Fibroblast of skin of abdomen (primary cell): ENCODE measurements at places on chromosomes 6 and 20.

- peak; percentile 12 for DNase-seq
Measured at GRCh38 chr6:111871725-111872400, 1.4 kb downstream of the FYN start.

DNA sequence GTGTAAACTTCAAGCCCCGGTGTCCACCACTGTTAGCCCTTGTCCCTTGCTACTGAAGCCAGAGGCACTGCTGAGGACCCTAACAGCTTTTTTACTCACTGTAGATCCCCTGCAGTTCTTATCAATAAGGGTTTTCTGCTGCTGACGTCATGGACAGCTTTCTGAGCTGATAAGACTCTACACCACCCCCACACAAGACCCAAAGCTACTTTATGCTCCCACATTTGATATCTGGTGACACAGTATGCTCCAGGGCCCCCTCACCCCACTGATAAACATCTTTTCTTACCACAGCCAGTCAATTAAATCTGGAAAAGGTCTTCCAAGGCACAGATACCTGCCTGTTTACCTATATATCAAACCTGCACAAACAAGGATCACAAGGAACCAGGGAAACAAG lies 65.3 kb downstream of the NUS1 start:
- no peak for DNase-seq

DNA sequence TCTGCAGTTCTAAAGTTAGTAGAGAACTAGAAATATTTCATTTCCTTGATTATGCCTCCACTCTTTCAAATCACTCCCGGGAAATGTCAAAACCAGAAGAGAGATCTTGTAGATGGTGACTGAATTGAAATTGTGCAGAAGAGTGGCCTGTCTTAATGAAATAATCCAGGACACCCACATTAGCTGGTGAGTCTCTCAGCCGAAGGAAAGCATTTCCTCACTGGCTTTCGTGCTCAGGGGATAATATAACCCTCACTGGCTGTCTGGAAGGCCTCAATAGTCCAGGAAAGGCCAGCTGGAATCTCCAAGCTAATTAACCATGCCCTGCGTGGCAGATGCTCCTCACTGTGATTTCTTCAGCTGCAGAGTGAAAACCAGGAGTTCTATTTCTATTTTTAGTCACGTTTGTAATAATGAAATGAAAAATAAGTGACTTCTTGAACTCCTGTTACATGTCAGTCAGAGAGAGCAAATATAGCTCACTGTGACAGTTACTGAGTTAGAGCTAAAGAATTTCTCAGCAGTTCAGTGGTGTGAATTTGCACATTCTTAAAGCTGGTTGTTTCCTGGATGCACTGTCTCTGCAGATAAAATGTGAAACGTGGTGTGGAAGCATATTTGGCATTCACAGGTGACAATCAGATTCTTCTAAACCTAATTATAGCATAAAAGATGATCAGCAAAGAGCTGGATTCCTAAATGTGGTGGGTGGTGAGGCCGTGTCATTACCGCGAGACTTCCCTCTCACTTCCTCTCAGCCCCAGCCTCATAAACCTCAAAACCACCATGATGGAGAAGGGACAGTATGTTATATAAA lies 211.7 kb downstream of the LMBRD1 start:
- peak; percentile 71 for DNase-seq

GRCh38 chr20:53559816-53560215 lies 33.8 kb downstream of the ZNF217 start:
- no peak for DNase-seq

GRCh38 chr20:54038961-54039360 lies 31.4 kb downstream of the BCAS1 start:
- no peak for DNase-seq

- DNase-seq, result no peak
Measured at GRCh38 chr6:123393331-123393730, 243.4 kb downstream of the TRDN start.

DNA sequence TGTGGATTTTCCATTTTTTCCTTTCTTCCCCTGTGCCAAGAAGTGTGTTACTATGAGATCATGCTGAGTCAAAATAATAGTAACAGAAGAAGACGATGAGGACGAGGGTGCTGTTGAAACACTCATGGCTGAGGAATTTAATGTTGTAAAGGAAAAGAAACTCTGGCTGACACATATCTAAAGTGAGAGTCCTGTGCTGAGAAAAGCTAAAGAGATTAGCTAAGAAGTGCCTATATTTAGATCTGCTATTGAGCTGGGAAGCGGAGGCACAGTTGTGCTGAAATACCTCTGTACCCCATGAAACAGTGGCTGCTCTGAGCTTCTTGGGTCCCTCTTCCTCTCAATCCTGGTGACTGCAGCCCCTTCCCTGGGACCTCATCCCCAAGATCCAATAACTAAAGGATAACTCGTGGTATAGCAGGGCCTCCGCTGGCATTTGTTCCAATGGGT lies 1.1 kb upstream of the SYTL3 start:
- peak; percentile 93 for DNase-seq

DNA sequence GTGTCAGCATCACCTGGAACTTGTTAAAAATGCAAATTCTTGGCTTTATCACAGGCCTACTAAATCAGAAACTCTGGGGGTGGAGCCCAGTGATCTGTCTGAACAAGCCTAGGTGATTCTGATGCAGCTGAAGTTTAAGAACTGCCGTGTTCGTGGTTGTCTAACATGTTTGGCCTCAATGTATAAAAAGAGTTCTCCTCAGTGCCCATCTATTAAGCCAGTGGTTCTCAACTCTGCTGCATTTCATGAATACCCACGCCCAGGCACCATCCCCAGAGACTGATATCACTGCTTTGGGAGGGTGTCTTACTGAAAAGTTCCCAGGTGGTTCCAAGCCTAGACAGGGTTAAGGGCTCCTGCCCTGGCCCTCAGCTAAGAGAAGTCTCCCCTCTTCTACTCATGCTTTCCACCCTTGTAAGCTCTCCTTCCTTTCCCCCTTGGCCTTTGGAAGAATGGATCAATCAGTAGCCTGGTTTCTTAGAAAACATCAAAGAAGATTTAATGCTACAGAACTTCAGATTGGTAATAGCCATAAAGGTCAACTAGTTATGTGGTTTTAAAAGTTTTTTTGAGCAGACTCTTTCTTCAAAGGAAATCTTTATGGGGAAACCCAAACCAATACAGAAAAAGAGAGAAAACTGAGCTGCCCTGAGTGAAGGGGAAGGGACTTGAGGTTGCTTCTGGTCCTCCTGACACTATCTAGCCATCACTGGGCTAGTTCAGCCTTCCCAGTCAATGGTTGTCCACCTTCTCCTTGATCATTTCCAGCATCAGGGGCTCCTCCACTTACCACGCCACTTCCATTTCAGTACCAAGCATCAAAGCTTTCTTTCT lies 38.9 kb upstream of the TNFAIP3 start:
- no peak for DNase-seq

DNA sequence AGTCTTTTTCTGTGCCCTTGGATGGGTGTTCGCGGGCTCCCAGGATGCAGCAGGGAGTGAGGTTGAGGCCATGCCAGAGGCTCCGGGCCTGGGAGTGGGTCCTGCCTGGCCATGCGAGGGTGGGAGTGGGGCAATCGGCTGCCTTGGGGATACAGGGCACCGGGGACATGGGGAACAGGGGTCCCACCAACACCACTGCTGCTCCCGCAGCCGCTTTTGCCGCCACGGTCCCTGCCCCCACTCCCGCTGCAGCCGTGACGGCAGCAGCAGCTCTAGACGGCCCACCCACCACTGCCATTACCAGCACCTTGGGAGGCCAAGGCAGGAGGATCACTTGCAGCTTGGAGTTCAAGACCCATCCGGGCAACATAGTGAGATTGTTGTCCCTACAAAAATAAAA lies 35.3 kb upstream of the FAM50B start:
- DNase-seq, result no peak

GRCh38 chr6:149917679-149918078 lies 5.2 kb downstream of the RAET1G start:
- DNase-seq, result no peak

GRCh38 chr20:15837563-15837962 lies 735.7 kb downstream of the KIF16B start:
- no peak for DNase-seq
